Sigmoid colon (tissue), 7 donors: ENCODE measurements at places on chromosomes 16 and 17. TPM values are rescaled to one million over a fixed set of nuclear protein-coding genes. Genes with fewer than 3 reads are reported as not detected.

Gene TNS4
- not detected for total RNA-seq

Gene HOXB13
- total RNA-seq, result 1.4 TPM

- peak; percentile 80 for DNase-seq
Observed at GRCh38 chr16:23182206-23182678, 303 bp upstream of the SCNN1G start.

Gene SPN
- 1.1 TPM for total RNA-seq

DNA sequence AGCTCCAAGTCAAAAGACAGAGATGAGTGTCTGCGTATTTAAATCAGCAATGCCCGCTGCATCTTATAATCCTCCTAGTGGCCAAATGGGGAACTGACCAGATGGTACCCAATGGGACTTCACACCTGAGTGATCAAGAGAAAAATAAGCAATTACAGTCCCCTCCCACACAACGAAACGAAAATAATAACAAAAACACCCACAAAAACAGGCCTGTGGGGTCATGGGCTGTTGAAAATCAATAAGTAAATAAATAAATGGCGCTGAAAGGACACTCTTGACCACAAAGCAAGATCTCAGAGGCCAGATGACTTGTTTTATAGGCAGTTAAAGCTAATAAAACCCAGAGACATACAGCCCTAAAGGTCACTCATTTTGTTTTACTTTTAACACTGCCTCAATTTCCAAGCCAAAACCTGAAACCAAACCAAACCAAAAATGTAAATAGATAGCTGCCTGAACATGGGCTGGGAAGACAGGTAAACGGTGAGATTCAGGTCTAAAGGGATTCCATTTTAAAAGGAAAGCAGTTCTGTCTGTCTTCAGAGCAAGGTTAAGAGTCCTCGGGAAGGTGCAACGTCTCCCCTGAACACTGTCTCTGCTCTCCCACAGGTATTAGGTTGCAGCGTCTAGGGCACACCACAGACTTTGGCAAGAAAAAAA lies 1.3 kb downstream of the ZNF821 start:
- DNase-seq, result peak; percentile 80

Gene HBA2
- total RNA-seq, result 8.2 TPM

GRCh38 chr17:81031566-81032550 lies 3.1 kb upstream of the BAIAP2 start:
- peak; percentile 62 for DNase-seq
